ENCODE measurements at places on chromosomes 2 and 18.

DNA sequence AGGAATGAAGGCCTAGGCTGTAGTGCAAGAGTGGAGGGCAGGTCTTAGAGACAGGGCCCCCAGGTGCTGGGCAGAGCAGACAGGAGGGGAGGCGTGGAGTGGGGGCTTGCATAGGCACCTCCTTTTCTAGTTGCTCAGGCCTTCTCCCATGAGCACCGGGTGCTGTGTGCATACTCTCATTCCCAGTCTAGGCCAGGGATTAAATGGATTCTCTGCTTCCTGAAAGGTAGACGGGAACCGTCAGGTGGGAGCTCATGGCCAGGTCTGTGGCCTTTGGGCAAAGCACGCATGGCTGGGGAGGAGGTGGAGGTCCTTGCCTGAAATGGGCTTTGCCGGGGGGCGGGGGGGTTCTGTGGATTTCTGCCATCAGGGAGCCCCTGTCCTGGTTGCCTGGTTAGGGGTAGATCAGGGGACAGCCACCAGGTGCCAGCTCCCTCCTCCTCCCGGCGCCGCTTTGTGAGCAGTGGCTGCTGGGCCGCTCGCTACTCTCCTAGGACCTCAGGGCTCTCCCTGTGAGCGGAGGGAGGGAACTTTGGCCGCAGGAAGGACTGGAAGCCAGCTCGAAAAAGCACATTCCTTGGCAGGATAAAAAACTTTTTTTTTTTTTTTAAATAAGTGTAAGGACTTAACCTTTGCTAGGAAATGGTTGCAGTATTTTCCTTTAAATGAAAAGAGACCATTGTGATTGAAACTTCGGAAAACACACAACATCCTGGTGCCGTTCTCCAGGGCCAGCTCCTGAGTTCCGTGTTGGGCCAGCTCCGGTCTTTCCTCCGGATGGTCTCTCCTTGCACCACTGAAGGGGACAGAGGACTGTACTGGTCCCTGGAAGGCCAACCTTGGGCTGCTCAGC, 82.8 kb upstream of the HAAO start:
- DNase-seq: no peak

- peak; percentile 60 for DNase-seq
Observed at GRCh38 chr18:66136039-66136438, 385.2 kb downstream of the CDH7 start.

- DNase-seq: peak; percentile 40
Observed at GRCh38 chr2:219073413-219074129, 12.8 kb upstream of the IHH start.

GRCh38 chr2:101052147-101052546, 50.1 kb downstream of the RPL31 start:
- no peak for DNase-seq

GRCh38 chr18:48186861-48187260, 222.3 kb downstream of the ZBTB7C start:
- DNase-seq: no peak

GRCh38 chr2:29983308-29983707, 61.9 kb upstream of the ALK start:
- DNase-seq: no peak

GRCh38 chr18:36518839-36519238, 221.3 kb downstream of the FHOD3 start:
- no peak for DNase-seq

DNA sequence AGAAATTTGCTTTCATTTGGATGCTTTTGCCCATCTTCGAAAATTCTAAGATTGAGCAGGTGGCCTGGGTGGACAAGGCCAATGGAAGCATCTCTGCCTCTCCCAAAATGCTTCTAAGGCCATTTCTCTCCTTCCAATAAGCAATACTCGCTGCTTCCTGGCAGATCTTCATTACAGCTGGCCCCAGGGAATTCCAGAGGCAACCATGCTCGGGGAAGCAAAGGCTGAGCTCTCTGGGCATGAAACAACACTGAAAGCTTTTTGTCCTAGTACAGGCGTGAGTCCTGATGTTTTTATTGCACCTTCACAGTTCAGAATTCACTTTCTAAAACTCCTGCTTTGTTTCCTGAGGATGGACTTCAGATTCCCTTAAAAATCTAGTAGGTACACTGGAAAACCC, 11.8 kb upstream of the NEDD4L start:
- no peak for DNase-seq

- no peak for DNase-seq
Observed at GRCh38 chr2:60957224-60957623, 60.3 kb upstream of the PEX13 start.

DNA sequence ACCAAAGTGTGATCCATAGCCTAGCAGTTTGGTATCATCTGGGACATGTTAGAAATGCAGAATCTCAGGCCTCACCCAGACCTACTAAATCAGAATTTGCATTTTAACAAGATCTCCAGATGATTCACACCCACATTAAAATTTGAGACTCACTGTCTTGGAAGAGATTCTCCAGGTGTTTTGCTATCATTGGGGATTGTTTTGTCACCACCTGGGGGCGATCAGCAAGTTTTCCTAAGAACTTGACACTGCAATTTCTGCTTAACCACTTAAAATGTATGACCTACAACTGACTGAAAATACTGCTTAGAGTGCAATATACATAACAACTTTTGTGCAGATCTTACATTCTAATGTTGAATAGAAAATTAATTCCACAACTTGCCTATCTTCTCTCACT, 18.9 kb upstream of the ITGA4 start:
- no peak for DNase-seq

DNA sequence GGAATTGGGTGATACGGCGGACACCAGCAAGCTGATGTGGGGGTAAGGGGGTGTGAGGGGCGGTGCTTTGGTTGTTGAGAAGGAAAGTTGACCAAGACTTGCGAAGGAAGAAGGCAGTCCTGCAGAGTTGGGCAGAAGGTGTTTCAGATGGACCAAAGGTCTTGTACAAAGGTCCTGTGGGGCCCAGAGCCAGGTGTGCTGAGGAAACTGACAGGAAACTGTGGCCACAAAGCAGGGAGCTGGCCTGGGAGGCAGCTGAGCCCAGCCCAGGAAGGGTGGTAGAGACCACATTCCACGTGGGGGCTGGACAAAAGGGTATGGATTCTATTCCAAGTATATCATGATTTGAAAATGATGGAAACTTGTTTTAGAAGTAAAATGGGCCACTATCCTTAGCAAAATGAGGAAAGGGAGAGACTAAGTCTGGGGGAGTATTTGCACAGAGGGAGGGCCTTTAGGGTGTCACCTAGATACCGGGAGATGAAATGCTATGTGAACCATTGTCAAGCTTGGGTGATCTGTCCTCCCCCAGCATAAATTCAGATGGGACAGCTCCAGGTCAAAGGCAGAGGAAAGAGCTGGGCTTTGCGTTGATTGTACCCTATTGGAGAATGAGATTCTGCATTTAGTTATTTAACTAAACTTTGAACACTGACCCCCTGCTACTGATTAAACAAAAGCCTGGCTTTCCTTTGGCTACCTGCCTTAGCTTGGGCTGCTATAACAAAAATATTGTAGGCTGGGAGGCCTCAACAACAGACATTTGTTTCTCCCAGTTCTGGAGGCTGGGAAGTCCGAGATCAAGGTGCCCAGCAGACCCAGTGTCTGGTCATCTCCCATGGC, 4.3 kb upstream of the EDAR start:
- DNase-seq: no peak

DNA sequence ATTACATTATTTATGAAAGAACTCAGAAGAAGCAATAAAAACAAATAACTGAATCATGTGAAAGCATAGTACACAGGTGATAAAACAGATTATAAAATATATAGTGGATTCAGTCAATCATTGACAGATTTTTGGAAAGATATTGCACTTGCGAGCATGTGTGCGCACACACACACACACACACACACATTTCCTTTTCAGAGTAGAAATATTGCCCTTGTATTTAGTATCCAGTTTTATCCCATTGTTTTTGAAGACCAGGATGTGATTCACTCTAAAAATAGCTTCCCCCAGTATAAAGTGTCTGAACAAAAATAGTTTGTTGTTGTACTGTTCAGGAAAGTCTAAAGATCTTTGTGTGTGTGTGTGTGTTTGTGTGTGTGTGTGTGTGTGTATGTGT, 145.5 kb downstream of the CALCRL start:
- DNase-seq: peak; percentile 76

DNA sequence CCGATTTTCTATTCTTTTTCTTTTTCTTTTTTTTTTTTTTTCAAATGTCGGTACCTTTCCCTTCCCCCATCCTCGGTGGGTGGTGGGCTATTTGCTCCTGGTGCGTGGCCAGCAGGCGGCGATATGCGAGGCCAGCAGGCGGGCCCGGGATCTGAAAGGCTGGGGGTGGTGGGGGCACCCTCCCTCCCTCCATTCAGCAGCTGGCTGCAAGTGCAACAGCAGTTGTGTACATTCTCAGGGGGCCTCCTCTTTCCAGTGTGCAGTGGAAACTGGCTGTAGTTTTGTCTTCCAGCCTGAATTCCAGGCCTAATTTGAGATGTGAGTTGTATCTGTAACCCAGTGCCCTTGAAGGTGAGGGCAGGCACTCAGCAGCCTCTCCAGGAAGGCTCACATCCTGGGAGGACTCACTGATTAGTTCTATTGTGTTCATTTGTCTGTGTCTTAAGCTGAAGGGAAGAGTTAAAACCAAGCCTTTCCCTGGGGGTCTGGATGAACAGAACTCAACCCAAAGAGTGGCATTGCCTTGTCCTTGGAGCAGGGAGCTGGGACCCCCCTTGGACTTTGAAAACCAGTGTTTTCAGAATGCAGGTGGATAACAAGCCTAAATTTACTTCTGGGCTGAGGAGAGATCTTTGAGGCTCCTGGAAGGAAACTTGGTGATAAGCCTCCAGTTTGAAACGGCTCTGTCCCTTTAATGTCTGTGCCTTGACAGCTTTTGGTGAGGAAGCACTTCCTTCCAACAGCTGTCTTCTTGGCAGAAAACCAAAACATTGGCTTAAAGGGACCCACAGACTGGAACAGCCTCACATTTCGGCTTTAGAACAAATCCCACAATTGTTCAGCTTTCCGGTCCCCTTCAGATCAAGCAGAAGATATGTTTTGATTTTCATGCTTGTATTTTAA, 3.3 kb downstream of the MYCN start:
- DNase-seq: peak; percentile 7

- DNase-seq: peak; percentile 70
Observed at GRCh38 chr2:108363908-108364225, 13.9 kb upstream of the SULT1C4 start.

Measured in fibroblast of skin of back (primary cell).